ENCODE measurements at places on chromosomes 2 and 18.

DNA sequence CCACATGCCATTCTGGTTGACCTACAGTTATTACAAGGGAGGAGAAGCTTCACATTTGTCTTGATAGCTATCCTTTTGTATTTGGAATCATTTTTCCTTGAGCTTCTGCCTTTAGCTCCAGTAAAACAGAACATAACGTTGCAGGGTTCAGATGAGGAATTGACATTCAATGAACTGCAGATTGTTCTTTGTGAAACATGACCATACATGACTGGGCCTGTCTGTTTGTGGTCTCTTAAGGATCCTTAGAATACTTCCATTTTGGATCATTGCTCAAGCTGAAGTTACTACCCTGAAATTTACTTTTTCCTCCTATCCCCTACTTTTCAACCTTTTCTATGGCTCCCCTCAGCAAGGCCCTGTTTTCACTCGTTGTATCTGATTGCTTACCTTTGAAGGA lies 1281.7 kb upstream of the CELF4 start:
- DNase-seq: no peak

DNA sequence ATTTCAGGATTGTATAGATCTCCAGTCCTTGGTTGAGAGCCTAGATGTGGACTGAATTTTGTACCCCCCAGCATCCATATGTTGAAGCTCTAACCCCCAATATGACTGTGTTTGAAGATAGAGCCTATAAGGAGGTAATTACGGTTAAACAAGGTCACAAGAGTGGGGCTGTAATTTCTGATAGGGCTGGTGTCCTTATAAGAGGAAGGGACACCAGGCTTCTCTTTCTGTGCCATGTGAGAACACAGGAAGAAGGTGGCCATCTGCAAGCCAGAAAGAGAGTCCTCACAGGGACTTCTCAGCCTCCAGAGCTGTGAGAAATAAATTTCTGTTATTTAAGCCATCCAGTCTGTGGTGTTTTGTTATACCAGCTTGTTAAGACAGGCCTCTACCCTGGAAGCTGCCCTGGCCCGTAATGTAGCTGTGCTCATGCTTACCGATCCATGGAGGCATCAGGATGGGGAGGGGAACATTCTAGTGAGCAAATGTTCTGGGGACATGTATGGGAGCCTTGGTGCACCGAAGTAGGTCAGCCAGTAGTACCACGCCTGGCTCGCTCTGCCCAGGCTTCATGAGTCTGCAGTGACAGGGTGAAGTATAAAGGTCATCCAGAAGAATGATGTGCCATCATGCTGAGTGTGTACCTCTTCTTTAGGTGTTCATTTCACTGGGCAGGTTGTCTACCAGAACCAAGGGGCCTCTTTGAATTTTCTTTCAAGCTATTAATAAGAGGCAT lies 16.1 kb downstream of the RASGRP3 start:
- DNase-seq: no peak

- no peak for DNase-seq
Measured at GRCh38 chr18:57741273-57741672, 61.8 kb downstream of the ATP8B1 start.

GRCh38 chr18:76736309-76736708 lies 86.0 kb upstream of the ZNF236 start:
- no peak for DNase-seq

- DNase-seq: no peak
Measured at GRCh38 chr18:48621815-48622555, 83.2 kb downstream of the CTIF start.

- no peak for DNase-seq
Measured at GRCh38 chr2:174729797-174730697, 34.2 kb downstream of the CHRNA1 start.

- no peak for DNase-seq
Measured at GRCh38 chr18:55585920-55586561, 2.0 kb downstream of the TCF4 start.
